ENCODE measurements at places on chromosomes 3 and 15.

- no peak for DNase-seq
Measured at GRCh38 chr3:52298149-52299098, 10.8 kb downstream of the GLYCTK start.

DNA sequence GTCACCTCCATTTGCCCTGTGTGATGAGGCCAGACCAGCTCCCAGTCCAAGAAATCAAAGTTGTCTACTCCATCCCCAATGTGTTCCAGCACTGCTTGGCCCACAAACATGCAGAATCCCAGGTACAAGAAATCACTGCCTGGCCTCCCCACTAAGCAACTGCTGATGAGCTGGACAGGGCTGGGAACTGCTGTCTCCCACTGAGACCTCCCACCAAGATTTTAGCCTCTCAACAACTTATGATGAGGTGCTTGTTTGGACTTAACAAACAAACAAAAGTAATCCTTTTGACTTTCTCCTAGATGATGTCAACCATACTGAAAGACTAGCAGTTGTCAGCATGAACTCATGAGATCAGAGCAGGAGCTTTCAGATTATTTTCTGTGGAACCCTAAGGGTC is 260.1 kb upstream of the UBE2E2 start:
- no peak for DNase-seq

- DNase-seq: no peak
Measured at GRCh38 chr3:181278468-181279238, 289.1 kb upstream of the DNAJC19 start.

GRCh38 chr15:71128939-71129562 is 13.8 kb downstream of the THSD4 start:
- DNase-seq: no peak

- no peak for DNase-seq
Measured at GRCh38 chr3:159870723-159871122, 117.9 kb upstream of the IL12A start.

- DNase-seq: no peak
Measured at GRCh38 chr3:184399410-184399809, 19.6 kb downstream of the CHRD start.

DNA sequence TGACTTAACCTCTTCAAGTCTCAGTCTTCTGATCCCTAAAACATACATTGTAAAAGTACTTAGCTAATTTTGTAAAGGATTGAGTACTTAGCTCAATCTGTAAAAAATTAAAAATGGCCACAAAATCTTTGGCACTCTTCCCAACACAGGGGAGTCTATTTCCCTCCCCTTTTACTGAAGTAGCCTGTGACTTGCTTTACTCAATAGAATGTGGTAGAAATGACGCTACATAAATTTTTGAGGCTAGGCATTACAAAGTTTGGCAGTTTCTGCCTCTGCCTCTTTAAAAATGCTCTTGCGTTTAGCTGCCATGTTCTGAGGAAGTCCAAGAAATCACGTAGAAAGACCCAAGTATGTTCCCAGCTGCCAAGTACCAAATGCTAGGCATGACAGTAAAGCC is 80.2 kb downstream of the CBLB start:
- DNase-seq: no peak

GRCh38 chr3:133761605-133762484 is 15.7 kb downstream of the TF start:
- DNase-seq: no peak

DNA sequence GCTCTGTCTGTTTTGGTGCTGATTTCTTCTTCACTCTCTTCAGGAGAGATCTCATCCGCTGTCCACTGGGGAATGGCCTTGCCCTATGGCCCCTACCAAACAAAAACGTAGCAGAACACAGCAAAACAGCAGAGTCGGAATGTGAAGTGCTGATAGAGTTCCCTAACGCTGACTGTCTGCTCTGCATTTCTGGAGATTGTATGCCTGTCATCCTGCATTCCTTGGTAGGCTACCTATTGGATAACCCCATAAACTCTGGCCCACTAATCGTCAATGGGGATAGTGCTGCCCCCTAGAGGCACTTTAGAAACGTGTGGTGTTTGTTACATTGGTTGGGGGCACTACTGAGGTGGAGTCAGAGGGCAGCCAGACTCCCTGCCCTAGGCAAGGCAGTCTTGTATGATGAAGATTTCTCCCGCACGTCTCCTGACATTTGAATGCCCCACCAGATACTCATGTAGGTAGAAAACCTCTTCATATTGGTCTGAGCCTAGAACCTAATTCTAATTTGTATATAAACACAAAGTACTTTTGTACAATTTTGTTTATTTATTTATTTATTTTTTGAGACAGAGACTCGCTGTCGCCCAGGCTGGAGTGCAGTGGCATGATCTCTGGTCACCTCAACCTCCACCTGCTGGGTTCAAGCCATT is 15.6 kb upstream of the MAGEF1 start:
- DNase-seq: peak; percentile 9

- DNase-seq: no peak
Measured at GRCh38 chr3:188316723-188317070, 162.7 kb downstream of the LPP start.

DNA sequence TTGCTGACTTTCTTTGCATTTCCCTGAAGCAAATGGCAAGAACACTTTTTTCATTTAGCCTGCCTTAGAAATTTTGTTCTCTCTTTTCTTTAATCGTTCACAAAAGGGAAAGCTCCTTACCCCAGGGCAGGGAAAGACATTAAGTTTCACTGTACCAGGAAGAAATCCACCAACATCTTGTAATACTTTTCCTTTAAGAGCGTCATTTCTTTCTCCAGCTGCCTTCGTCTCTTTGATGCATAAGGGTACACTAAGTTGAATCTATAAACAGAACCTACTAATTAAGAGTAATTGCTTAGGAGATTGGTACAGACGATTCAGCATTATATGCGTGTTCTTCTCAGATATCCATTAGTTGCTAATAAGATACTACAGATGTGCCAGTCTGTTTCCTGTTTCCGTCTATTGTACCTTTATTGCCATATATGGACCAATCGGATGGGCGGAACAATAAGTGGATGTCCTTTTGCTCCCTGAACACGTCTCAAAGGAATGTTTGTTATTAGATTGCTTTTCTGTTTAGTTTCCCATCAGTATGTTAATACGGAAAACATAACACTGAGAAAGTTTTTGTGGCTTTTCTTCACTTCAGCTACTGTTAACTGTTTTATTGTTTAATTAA is 276.7 kb upstream of the RARB start:
- no peak for DNase-seq

- no peak for DNase-seq
Measured at GRCh38 chr3:149964291-149964690, 6.4 kb downstream of the PFN2 start.

- no peak for DNase-seq
Measured at GRCh38 chr3:12349895-12350811, 61.3 kb downstream of the PPARG start.

DNA sequence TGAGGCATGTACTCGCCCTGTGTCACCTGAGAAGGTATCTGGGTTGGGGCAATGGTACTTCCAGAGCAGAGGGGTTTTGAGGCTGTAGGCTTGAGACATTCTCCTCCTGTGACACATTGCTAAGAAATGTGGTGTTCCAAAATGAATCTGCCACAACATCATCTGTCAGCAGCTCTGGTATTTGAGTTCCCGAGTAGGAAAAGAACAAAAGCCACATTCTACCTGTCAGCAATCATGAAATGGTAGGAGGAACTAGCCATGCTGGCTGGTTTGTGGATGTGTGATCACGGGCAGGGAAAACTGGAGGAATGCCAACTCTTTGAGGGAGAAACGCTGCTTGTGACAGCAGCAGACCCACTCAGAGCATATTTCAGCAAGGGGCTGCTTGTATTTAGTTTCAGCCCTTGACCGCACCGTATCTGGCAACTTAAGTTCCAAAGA is 579.4 kb upstream of the TBL1XR1 start:
- no peak for DNase-seq

- no peak for DNase-seq
Measured at GRCh38 chr15:28023933-28024888, 74.9 kb downstream of the OCA2 start.

GRCh38 chr15:51558411-51558810 is 64.2 kb downstream of the DMXL2 start:
- no peak for DNase-seq

DNA sequence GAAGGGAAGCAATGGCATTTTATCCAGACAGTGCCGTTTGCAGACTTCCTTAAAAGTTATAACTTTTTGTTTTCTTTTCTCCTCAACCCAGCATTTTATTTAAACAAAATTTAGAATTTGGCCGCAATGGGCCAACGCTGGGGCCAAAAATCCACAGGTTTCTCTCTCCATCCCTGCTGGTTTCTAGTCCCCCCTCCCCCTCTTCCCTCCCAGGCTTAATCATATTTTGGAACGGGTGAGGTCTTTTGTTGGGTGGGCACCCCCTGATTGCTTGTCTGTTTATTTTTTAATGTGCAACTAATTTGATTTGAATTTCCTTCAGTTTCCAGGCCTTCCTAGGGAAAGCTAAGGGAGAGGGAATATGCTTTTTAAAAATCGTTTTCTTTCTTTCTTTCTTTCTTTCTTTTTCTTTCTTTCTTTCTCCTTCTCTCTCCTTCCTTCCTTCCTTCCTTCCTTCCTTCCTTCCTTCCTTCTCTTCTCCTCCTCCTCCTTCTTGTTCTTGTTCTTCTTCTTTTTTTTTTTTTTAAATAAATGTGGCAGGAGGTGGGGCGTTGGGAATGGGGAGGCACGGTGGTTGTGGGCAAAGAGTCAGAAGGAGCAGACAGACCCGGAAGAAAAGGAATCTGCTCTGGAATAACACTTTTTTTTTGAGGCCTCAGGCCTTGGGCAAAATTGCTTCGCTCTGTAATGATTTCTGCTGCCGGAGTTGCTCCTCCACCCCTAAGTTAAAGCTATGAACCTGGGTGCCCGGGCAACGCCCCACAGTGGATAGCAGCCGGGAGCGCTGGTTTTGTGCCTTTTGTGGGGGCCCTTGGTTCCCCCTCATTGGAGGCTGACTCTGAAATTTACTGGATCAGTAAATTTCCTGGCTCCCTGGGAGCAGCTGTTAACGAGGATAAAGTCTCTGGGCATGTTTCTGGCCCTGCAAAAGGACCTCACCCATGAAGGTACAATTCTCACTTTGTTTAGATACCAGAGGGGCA is 1.9 kb downstream of the FNDC3B start:
- DNase-seq: no peak

DNA sequence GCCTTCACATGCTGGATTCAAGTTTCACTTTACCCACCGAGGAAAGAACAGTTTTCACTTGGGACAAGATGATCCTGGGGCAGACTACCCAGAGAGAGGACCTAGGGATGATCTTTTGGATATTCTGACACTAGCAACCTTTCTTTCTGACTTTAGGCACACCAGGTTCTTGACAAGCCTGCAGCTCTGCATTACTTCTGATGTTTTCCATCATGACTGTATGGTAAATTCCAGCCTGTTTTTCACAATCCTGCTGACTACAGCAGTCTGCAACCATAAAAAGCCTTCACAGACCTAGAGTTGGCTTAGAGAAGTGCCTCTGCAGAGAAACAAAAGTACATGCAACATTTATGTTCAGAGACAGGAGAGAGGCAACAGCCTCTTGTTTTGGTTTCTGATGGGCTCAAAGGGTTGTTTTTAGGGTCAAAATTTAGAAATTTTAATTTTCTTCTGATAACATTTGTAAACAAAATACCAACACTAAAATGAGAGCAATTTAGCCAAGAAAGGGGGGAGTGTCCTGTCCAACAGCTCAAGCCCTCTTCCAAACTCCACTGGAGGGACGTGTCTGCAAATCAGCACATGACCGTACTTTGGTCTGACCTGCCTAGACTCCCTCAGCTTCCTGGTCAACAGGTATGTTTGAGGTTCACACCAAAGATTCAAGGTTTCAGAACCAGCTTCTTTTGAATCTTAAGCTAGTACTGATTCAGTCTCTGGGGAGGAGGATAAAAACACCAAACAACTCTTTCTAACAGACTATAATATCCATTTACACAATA is 799 bp downstream of the ABI3BP start:
- no peak for DNase-seq

DNA sequence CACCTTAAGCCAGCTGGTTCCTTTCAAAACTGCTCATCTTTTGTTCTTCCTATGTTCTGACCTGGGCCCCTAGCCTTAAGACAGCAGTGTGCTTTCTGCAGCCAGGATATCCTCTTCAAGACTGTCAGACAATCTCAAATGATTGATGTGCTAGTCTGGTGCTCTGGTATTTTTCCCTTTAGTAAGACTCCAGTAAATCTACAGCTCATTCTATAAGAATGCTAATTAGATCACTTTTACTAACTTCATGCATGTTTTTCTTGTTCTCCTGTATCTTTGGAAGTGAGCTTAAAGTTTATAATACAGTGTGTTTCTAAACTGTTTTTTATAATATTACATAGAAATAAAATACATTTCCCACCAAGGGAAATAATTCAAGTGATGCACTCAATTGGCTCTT is 220.9 kb upstream of the NANOGP8 start:
- no peak for DNase-seq

- no peak for DNase-seq
Measured at GRCh38 chr3:37279236-37279635, 104.9 kb upstream of the LRRFIP2 start.

DNA sequence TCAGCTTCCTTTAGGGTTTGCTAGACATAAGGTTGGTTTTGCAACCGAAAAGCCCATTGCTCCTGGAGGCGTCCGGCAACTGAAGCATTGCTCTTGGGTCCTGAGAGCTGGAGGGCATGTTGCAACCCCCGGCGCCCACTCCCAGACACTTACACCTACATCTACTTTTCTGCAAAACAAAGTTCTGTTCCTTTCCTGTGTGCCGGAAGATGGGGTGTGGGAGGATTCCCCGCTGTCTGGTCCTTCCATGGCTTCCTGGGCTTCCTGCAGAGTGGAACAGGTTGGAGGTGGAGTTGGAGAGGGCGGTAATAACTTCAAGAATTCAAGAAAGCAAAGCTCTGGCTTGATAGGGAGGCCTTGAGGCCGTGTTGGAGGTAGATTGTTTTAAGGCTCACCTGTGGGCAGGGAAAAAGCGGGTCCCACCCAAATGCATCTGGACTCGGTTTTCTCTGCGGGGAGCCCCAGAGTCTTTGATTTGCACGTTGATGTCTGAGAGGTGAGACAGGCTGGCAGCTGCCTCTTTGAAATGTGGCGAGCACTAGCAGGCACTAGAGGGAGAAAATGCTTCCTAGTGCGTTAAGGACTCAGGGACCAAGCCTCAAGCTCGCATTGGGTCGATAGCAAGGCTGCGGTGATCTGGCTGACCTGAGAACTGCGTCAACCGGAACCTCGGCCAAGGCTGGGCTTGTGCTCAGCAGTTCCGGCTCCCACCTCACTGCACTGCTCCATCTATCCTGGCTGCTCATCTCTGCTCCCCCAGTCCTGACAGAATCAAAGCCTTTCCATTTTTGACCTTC is 39.5 kb downstream of the NR2F2 start:
- DNase-seq: no peak

DNA sequence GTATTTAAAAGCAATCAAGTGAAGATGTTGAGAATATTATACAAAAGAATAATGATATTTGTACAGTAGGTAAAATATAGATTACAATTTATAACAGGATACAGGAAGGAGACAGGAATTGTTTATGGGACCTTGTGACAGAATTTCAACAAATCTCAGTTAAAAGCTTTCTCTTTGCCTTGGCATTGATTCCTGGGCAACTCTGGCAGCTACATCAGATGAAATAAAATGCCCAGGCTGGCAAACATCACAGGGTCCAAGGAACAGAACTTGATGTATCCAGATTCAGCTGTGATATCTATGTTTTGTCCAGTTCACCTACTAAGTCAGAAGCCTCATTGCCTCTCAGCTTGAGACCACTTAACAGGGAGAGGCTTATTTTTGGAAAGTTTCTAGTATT is 473.1 kb downstream of the MCTP2 start:
- no peak for DNase-seq
